ENCODE measurements at places on chromosomes 7 and 10. TPM values are rescaled to one million over a fixed set of nuclear protein-coding genes. Genes with fewer than 3 reads are reported as not detected.

HABP2 gene
- total RNA-seq, result not detected

GPR85 gene
- not detected for total RNA-seq

ZNF485 gene
- total RNA-seq, result 0.92 TPM

FBXW4 gene
- 75.4 TPM for total RNA-seq

HYAL4 gene
- total RNA-seq, result not detected

ATP5MK gene
- 97.3 TPM for total RNA-seq

ANTXRL gene
- total RNA-seq, result not detected

CALHM1 gene
- total RNA-seq, result not detected

CACNB2 gene
- not detected for total RNA-seq

ODAD2 gene
- total RNA-seq, result not detected

ACHE gene
- total RNA-seq, result 9.1 TPM

DNAJC12 gene
- total RNA-seq, result not detected

CNNM1 gene
- total RNA-seq, result not detected

BTBD16 gene
- total RNA-seq, result not detected

GDF2 gene
- total RNA-seq, result not detected

ADIRF gene
- total RNA-seq, result not detected
